Stimulated activated CD4-positive, alpha-beta T cell treated with anti-CD3 and anti-CD28 coated beads, Interleukin-2, amount 100 ng/mL, for 4 hours (primary cell): ENCODE measurements at places on chromosomes 12 and 14.

DNA sequence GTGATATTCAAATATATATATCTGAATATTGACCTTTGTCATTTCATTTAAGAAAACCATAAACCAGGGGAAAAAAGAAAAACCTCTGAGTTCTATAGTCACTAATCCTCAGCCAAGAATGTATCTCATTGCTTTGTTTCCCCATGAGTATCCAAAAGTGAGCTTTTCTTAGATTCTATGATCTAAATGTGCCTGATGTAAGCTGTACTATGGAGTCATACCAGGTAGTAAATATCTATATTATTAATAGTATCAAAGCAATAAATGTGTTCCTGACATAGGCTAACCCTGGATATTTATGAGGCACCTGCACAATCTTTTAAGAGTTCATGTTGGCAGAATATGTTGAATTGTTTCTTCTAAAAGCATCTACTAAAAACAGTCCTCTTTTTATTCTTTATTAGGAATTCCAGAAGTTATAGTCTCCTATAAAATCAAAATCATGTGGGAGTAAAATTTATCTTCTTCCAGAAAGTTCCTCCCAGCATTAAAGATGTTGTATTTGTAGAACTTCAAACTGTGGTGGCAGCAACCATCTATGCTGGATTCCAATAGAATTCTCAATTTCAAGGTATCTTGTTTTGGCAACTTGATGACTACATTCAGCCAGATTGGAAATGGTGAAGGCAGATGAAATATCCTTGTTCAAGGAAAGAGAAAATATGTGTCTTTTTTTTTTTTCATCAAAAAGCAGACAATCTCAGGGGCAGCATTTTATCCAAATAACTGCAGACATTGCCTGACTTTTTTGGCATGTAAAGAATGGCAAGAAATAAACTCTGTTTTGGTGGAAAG is 139.7 kb upstream of the RASSF8 start:
- no peak for DNase-seq

DNA sequence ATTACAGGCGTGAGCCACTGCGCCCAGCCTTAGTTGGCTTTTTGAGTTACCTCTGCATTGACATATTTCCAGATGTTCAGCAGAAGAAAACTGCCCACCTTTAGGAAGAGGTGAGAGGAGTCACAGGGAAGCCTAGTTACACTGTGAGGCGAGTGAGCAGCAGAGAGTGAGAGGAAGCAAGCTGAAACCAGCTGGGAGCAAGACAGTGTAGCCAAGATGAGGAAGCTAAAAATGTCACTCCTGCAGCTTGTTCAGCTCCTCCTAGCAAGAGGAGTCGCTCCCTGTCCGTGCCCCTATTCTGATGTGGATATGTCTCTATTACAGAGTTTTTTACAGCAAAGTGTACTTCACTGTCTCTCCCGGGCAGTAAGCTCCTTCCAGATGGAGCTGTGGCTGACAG is 127.6 kb downstream of the GXYLT1 start:
- no peak for DNase-seq

DNA sequence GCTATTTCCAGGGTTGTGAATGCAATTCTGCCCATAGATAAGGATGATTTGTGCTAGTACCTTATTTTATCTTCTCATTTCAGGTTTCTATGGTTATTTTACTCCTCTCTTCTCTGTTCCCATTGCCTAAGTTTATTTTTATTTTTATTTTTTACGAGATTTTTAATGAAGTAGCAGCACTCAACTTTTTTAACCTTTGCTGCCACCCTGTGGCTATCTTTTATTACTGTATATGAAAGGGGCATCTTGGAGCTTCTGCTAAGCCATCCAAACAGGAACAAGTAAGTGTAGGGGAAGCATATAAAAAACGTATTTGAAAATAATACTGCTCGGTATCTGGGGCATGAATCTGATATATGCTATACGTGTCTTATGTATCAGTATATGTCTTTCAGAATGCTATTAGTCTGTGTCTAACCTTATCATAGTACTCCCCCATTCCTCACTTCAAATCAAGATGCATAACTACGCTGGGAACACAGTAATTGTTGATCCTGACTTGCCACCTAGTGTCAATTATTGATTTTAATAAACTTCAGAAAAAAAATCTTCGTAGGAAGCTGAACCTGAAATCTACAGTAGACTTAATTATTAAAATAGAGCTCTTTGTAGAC is 60.3 kb downstream of the KLRG1 start:
- peak; percentile 14 for DNase-seq

DNA sequence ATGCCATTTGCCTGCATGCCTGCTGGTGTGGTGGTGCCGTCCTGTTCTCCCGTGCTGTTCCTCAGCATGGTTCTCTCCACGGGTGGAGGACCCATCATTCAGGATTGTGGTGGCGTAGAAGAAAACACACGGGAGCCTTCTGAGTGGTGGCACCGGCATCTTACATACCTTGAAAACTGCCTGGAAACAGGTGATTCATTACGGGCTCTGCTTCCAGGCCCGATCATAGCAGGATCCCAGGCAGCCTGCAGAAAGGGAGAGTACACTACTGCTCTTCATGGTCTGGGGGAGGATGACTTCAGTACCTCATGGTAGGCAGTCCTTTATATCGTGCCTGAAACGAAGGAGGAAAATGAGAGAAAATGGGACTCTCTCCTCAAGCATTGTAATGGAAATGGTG is 66.6 kb upstream of the KCNA5 start:
- DNase-seq = no peak

DNA sequence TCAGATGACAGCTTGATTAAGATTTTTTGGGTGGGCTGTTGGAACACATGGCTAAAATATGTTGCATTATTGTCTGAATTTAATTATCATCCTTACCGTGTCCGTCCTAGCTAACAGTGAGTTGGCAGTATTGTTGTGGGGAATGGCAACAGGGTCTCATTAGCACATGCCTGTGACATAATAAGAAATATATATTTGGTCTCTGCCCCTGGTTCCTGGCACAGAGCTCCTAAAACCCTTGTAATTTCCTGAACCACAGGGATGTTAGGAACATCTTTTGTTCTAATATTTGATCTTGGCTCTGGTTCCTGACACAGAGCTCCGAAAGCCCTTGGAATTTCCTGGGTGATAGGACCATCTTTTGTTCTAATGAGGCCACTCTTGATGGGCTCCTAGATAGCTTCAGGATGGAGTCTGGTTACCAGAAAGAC is 76.0 kb downstream of the SYNE2 start:
- DNase-seq = no peak
